ENCODE measurements at places on chromosomes 12 and 14. TPM values are rescaled to one million over a fixed set of nuclear protein-coding genes. Genes with fewer than 3 reads are reported as not detected.

GRCh38 chr12:51244269-51244668 lies 5.6 kb downstream of the DAZAP2 start:
- DNase-seq: no peak

DNA sequence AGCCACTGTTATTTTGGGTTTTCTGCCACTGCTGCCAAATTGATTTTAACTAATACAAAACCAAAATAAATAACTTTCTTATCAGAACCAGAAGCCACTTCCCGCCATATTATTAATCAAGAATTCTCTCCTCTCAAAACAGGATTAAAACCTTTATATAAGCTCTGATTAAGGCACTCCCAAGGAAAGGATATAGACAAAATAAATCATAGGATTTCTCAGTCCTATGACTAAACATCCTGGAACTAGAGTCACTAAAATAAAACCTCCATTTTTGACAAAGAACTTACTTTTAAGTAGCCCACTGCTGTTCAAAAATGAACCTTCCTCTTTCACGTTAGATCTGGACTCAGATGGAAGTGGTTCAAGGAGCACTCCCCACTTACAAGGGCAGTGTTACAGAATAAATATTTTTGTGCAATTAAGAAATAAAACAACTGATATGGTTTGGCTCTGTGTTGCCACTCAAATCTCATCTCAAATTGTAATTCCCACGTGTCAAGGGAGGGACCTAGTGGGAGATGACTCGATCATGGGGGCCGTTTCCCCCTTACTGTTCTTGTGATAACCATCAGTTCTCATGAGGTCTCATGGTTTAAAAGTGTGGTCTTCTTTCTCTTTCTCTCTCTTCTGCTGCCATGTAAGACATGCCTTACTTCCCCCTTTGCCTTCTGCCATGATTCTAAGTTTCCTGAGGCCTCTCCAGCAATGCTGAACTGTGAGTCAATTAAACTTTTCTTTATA lies 26.4 kb downstream of the GXYLT1 start:
- DNase-seq: no peak

DNA sequence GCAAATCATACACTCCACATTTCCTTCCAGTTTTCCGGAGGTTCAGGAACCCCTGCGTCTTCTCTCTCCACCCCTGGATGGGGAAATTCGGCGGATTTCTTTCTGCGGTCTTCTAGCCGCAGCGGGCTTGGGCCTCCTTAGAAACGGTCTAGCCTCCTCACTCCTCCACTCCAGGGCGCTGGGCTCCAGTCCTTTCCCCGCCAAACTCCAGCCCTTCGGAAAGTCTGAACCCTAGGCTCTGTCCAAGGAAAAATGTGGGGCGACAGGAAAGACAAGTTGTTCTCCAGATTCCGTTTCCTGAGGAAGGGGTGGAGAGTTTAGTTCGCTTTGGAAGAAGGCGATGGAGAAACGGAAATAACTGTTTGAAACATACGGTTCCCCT lies 1.4 kb upstream of the HOXC10 start:
- DNase-seq: no peak

GRCh38 chr12:86264451-86265328 lies 8.5 kb upstream of the MGAT4C start:
- DNase-seq: no peak

DNA sequence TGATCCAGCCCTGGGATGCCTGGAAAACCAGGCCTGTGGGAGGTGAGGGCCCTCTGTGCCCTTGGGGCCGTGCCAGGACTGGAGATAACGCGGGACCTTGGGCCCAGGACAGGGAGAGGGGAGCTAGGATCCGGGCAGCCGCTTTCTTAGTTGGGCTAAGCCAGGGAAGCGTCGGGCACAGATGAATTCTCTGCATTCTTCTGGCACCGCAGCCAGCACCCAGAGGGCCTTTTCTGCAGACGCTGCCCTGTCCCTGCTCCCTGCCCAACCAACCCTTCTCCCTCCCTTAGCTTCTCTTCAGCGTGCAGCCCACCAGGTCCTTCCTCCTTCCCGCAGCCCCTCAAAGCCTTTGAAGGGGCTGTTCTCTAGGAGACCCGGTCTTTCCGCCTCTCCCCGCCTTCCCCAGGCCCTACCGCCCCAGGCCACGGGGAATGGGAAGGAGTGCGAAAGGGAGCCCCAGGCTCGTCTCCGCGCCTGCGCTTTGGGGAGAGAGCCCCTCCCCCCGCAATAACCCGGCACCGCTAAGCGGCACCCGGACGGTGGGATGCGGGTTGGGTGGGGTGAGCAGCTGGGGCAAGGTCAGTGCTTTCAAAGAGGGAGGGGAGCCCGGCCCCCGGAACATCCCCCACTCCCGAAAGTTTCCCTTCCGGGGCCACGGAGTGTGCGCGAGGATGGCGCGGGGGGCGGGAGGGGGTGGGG lies 663 bp downstream of the NCKAP5L start:
- DNase-seq: peak; percentile 72

DNA sequence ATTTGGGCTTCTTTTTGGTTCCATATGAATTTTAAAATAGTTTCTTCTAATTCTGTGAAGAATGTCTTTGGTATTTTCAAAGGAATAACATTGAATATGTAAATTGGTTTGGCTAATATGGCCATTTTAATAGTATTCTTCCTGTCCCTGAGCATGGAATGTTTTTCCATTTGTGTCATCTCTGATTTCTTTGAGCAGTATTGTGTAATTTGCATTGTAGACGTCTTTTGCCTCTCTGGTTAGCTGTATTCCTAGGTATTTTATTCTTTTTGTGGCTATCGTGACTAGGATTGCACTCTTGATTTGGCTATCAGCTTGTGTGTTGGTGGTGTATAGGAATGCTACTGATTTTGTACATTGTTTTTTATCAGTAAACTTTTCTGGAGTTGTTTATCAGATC lies 601.9 kb downstream of the SNAPC1 start:
- no peak for DNase-seq

Gene ACVR1B
- 27.4 TPM for total RNA-seq

Data from right lobe of liver (tissue), 6 donors.